ENCODE measurements at places on chromosomes 11 and 22.

DNA sequence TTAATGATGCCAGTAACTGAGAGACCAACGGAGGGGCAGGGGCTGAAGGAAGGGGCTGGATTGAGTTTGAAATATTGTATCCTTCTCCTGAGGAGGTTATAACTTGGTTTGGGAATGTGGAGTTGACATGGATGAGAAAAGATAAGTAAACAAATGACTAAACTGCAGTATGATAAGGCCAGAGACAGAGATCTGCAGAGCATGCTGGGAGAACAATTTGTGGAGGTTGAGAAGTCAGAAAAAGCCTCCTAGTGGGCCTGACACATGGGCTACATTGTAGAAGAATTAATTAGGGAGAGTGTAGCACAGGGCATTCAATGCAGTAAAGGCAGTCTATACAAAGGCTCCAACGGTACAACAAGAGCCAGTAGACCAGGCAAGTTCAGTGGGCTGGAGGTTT, 55.9 kb downstream of the SPON1 start:
- no peak for DNase-seq

DNA sequence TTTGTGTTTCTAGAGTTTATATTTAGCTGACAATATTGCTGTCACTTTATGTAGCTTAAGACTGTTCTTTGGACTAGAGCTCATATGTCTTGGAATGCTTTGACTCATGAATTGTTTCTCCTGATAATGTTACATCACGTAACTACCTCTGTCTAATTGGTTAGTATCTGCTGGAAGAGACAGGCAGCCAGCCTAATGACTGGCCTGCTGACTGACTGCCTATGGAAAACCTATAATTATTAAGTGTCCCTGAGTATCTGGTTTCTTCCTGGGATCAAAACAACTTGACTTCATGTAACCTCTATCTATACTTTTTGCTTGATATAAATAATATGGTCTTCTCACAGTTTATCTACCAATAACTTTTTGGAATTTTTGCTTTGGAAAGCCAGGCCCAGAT, 9.4 kb downstream of the SOX6 start:
- no peak for DNase-seq

DNA sequence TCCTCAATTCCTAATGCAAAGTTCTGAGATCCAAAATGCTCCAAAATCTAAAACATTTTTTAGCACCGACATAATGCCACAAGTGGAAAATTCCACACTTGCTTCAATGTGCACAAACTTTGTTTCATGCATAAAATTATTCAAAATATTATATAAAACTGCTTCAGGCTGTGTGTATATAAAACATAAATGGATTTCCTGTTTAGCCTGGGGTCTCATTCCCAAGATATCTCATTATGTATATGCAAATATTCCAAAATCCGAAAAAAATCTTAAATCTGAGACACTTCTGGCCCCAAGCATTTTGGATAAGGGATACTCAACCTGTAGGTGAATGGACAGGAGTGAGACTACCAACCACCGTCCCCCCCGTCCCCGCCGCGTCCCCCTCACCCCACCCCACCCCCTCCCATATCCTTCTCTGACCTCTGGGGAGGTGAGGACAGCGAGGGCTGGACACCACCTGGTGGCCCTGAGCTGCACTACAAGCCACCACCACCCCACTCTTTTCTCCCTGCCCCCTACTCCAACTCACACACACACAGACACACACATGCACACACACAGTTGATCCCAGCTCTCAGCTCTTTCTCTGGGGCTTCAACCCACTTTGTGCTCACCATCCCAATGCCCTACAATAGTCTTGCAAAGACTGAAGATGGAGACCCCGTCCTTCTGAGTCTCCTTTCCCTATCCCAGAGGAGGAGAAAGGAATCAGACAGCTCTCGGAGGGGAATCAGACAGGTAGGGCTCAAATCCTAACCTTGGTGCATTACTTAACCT, 101.0 kb downstream of the PDE2A start:
- DNase-seq: no peak

GRCh38 chr11:61880031-61880430, 11.3 kb downstream of the FADS3 start:
- no peak for DNase-seq

DNA sequence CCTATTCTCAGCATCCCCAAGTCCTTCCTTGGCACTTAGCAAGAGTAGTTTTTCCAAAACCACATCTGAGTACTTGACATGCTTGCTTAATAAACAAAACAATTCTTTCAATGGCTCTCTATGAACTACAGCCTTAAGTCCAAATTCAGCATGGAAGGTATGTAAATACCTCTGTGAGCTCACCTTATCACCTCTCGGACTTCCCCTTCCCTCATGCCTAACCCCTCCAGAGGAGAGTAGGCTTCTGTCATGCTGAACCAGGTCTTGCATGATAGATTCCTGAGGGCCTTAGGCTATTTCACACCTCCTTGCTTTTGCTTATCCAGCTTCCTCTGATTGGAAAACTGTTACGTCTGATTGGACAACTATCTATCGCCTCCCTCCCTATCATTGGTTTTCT, 312.9 kb upstream of the CCDC90B start:
- DNase-seq: no peak

GRCh38 chr11:116793772-116794097, 2.1 kb upstream of the APOA5 start:
- no peak for DNase-seq

- DNase-seq: no peak
Observed at GRCh38 chr11:130655300-130655699, 206.9 kb downstream of the ADAMTS15 start.

DNA sequence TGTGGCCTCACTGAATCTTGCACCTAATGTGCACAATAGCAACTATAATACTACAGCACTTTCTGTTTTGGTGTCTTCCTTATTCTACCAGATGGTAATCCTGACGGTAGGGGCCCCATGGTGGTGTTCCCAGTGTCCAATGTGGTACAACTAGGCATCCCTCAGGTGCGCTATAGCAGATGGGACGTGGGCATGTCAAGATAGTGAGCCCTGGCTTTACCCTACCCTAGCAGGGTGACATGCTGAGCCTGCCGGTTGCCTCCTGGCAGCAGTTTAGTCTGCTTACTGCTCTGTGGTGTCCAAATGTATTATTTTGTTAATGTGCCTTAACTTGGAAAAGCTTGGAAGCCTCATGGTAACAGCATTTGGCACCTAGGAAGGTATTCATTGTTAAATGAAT, 19.2 kb downstream of the ACO2 start:
- no peak for DNase-seq

- DNase-seq: no peak
Observed at GRCh38 chr11:116731097-116731761, 41.6 kb downstream of the BUD13 start.

DNA sequence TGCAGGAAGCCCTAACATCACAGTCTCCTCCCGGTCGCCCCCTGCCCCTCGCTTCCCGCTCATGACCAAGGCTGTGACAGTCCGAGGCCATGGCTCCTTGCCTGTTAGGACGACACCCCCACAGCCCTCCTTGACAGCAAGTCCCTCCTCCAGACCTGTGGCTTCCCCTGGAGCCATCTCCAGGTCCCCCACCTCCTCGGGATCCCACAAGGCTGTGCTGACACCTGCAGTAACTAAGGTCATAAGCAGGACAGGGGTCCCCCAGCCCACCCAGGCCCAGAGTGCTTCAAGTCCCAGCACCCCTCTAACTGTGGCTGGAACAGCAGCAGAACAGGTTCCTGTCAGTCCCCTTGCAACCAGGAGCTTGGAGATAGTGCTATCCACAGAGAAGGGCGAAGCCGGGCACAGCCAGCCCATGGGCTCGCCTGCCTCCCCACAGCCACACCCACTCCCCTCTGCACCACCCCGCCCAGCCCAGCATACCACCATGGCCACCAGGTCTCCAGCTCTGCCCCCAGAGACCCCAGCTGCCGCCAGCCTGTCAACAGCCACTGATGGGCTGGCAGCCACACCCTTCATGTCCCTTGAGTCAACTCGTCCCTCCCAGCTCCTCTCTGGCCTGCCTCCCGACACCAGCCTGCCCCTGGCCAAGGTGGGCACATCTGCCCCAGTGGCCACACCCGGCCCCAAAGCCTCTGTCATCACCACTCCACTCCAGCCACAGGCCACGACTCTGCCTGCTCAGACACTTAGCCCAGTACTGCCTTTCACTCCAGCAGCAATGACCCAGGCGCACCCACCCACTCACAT, 63.2 kb downstream of the OTOG start:
- no peak for DNase-seq

- no peak for DNase-seq
Observed at GRCh38 chr11:12684315-12684714, 10.1 kb downstream of the TEAD1 start.

DNA sequence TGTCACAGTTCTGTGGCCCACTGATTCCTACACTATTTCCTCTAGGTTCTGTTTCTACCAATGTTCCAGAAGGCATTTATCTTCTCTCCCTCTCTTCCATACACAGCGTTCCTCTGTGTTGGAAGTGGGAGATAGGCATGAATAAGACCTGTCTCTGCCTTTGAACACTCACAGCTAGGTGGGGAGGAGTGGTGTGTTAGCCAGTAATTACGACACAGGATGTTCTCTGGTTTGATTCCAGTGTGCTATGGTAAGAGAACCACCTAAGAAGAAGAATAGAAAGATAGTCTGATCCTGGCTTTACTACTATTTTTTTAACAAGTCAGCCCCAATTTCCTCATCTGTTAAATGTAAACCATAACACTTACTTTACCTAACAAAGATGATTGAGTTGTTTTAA, 200.2 kb upstream of the MTMR2 start:
- DNase-seq: no peak

DNA sequence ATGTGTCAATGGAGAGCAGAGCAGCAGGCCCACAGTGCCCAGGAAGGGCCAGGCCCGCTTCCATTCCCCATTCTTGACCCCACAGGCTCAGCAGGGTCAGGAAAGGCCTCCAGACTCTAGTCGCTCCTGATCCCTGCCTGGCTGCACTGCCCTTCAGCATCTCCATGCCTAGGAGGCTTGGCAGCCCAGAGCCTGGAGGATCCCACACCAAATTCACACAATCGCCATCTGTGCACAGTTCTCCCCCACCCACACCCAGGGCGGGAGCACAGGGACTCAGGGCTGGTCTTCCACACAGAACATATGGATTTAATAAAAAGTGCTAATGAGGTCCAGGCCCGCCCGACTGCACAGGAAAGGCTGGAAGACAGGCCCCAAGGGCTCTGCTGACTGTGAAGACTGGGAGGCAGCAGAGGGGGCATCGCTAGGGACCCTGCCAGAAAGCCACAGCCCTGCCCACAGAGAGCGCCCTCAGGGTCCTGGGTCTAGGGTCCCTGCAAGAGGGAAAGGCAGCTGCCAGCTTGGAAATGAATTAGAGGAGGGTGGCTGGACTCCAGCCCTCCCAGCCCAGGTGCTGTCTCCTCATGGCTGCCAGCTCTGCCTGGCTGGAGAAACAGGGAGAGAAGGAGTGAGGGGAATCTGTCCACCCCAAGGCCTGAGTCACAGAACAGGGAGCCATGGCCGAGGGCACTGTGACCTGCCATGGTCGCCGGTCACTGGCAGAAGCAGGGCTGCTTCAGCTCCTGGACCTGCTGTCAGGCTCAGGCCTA, 39.7 kb downstream of the DKK3 start:
- DNase-seq: no peak

GRCh38 chr11:33926671-33927552, 35.0 kb upstream of the LMO2 start:
- no peak for DNase-seq

DNA sequence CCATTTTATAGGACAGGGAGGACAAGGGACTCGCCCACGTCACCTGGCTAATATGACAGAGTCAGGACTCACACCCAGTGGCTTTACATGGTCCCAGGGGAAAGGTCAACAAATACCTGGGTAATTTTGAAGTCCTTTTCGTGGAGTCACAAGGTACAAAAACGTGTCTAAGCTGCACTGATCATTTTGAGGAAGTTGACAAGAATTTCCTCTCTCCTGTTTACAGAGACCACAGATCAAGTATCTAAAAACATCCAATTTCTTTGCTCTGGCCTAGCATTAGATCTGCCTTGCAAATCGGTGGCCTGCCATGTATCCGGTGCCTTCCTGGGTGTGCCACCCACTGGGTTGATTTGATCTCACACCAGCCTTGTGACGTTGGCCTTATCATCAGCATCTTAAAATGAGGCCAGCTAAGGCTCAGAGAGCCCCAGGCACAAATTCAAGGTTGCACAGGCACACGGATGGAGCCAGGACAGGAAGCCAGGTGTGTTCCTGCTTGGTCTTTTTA, 17.6 kb downstream of the GDPD5 start:
- DNase-seq: no peak
